ENCODE measurements at places on chromosomes 7 and 10.

DNA sequence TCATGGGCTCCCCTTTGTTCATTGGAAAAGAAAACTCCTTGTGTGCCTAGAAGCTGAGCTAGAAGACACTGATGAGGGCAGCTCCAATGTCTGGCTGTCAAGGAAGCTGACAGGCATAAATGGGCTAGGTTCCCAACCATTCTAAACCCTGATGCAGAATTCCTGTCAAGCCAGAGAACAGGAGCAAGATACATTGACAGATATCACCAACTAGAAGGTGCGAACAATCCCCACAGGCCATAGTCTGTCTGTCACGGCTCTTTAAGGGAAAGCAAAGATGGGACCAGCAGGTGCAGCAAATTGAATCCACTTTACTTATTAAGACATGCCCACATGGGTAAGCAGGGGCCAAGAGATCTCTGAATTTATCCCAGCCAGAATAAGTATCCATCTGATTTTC is 617.9 kb upstream of the POT1 start:
- DNase-seq: no peak

DNA sequence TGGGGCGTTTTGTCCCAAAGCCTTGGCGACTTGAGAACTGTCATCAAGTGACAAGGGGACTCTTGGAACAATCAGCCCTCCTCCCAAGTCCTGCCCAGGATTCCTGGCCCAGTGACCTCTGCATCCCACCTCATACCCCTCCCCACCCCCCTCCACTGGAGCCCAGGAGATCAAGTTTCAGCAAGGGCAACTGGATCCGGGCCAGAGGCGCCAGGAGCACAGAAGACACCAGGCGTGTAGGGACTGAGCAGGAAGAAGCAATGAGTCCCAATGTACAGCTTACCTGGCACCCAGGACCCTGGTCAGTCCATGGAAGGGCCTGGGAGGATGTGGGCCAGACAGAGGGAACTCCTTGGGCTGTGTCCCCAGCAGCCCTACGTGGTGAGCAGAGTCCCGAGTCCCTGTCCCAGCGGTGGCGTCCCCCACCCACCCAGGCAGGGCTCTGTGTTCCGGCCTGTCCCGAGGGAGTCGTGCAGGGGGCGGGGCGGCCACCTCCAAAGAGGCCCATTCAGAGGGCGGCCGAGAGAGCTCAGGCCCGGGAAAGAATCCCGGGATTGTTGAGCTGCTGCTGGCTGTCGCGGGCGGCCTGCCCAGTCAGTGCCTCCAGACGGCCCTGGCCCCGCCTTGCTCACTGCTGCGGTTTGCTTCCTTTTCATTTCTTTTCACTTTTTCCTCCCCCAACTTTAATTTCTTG is 254.1 kb downstream of the TNS3 start:
- DNase-seq: peak; percentile 62

GRCh38 chr7:95687759-95688343 is 84.5 kb upstream of the DYNC1I1 start:
- DNase-seq: no peak

GRCh38 chr7:49001610-49002033 is 77.3 kb downstream of the CDC14C start:
- DNase-seq: peak; percentile 41

DNA sequence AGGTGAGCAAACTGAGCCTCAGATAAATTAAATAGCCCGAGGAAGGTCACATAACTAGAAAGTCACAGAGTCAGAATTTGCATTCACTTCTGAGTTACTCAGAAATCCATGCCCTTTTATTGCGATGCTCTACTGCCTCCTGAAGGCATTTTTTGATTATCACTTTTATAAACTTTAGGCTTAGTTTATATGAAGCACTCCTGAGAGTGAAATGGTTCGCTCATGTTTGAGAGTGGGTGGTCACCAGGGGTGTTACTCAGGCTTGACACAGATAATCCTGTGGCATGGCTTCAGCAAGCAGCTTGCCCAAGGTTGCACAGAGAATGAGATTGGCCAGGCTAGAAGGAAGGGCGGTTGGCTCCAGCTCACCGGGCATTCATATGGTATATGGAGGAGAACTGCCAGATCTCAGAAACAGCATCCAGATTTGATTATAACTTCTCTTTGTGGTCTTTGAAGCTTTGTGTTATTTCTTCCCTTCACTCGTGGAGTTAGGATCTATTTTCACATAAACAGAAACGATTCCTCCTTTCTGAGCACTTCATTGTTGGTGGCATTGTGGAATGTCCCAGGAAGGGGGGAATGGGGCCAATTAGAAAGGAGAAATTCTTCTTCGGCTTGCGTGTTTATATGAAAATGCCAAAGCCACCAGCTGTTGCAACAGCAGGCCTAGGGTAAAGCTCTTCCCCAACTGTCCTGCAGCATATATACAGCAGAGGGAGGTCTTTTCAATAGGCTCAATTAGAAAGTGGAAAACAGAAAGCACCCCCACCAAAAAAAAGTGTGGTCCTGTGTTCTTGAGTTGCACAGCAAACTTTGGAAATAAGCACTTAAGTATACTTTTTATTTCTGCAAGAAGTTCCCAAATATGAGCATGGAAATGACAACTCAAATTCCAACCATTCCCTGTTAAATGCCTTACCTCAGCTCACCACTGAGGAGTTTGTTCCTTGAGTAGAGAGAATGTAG is 628.8 kb downstream of the SUGCT start:
- peak; percentile 8 for DNase-seq

GRCh38 chr7:130887182-130887956 is 153.4 kb upstream of the KLF14 start:
- DNase-seq: no peak

GRCh38 chr7:83702446-83702845 is 53.5 kb upstream of the SEMA3E start:
- no peak for DNase-seq

GRCh38 chr7:1884583-1885350 is 214.7 kb downstream of the ELFN1 start:
- no peak for DNase-seq

GRCh38 chr10:74987339-74988053 is 124.0 kb upstream of the SAMD8 start:
- DNase-seq: no peak

DNA sequence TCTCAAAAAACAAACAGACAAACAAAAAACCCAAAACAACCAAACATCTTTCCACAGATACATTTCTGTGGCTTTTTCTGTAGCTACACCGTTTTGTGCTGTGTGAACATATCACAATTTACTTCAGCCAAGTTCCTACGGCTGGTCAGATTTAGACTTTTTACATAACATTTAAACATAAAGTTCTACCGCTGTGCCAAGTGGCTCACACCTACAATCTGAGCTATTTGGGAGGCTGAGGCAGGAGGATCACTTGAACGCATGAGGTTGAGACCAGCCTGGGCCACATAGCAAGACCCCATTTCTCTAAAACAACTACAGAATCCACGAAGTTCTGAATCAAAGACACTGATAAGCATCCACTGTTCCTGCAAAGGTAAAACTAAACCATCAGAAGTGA is 30.3 kb downstream of the DAGLB start:
- DNase-seq: no peak

DNA sequence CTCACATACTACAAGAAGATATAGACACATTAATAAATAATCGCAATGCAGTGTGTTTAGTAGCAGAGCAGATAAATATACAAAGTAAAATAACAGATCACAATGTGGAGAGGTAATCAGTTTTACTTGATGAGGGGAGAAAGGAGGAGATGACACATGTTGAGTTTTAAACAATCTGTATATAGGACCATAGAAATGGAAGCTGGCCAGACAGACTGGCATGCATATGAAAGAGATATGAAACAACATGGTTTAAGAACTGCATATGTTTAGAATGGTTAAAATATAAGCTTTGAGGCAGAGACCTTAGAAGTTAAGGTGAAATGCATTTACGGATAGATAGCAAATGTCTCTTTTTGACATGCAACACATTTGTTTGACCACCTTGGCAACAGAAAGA is 19.8 kb upstream of the CCDC7 start:
- DNase-seq: no peak

GRCh38 chr7:158650821-158651225 is 53.8 kb downstream of the NCAPG2 start:
- DNase-seq: no peak

DNA sequence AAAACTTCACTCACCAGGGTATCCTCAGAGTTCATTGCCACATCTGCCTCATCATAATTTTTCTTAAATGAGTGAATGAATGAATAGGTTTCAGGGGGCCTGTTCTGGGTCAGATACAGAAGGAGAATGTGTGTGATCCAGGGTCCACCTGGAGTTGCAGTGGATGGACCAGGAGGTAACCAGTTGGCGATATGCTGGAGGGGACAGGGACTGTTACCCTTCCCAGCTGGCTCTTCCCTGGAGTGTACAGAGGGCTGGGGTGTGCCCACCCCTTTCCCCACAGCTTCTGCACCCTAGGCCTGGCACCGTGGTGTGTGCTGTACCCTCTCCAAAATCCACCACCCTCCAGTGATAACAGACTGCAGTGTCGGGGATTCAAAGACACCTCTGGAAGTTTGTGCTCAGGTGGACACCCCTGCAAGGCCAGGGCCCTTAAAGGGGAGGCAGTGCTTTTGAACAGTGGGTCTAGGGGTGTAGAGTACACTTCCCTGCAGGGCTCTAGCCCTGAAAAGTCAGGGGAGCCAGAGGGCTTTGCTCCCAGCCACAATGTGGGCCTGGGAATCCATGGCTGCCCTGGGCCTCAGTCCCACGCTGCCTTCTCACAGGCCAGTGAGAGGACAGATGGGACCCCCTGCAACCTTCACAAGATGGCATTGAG is 134.4 kb upstream of the UNC5B start:
- DNase-seq: no peak

DNA sequence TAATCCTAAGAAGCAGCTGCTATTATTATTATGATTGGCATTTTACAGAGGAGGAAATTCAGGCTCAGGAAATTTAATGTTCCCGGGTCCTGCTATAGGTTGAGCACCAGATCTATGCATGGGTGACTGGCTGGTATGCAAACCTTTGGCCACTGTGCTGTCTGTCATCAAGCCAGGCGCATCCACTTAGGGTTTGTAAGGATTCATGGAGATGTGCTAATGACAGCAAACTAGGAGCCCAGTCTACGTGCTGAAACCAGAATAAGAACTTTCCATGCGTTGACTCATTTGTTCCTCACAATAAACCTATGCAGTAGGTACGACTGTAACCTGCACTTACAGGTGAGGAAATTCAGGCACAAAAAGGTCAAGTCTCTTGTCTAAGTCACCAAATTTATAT is 64.5 kb upstream of the ZMIZ1 start:
- no peak for DNase-seq

DNA sequence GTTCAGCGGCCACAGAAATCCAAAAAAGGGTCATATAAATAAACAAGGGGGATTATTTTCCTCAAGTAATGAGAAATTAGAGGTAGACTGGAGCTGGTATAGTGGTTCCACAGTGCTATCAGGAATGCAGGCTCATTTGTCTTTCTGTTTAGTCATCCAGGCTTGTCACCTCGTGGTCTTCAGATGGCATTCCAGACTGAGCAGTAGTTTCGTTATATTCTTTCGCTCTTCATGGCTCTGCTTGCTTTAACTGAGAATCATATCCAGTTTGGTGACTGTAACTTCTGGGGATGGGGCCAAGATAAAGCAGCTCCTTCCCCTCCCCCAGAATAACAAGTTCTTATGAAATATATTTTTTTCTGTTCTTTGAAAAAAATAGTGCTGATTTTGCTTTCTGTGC is 9.5 kb downstream of the ANKIB1 start:
- DNase-seq: no peak

GRCh38 chr10:69838853-69839252 is 37.1 kb downstream of the COL13A1 start:
- DNase-seq: no peak

GRCh38 chr7:151372612-151373265 is 31.1 kb downstream of the NUB1 start:
- peak; percentile 51 for DNase-seq

- DNase-seq: no peak
These were observed 392 bp upstream of the UCN3 start for GRCh38 chr10:5364374-5364773.

- no peak for DNase-seq
These were observed 67.8 kb upstream of the ATP6V0A4 start for GRCh38 chr7:138865843-138866242.

DNA sequence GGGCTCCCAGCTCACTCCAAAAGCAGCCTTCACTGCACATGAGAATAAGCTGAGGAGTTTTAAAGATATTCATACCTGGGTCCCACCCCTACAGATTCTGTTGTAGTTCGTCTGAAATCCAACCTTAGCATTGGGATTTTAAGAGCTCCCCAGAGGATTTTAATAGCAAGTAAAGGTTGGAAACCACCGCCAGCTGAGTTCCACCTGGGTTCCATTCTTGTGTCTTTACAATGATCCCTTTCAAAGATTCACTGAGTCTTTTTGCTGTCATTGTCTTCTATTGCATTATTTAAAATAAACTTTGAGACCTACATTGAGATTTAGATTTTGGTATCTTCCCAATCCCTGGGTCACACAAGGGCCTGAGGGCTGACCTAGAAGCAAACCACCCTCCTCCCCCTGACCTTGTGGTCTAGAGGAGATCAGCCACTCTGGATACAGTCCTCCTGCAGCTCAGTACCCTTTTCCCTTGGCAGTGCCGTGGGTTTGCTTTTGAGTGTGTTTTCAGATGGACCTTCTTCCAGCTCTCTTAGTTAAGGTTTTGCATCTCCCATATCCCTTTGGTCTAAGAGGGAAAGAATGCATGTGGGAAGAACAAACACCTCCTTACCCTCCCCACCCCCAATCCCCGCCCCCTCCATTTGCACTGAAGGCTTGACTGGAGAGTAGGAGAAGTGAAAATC is 22.6 kb upstream of the SIRT1 start:
- no peak for DNase-seq

- DNase-seq: no peak
These were observed 251.0 kb downstream of the BMPER start for GRCh38 chr7:34156336-34156735.

DNA sequence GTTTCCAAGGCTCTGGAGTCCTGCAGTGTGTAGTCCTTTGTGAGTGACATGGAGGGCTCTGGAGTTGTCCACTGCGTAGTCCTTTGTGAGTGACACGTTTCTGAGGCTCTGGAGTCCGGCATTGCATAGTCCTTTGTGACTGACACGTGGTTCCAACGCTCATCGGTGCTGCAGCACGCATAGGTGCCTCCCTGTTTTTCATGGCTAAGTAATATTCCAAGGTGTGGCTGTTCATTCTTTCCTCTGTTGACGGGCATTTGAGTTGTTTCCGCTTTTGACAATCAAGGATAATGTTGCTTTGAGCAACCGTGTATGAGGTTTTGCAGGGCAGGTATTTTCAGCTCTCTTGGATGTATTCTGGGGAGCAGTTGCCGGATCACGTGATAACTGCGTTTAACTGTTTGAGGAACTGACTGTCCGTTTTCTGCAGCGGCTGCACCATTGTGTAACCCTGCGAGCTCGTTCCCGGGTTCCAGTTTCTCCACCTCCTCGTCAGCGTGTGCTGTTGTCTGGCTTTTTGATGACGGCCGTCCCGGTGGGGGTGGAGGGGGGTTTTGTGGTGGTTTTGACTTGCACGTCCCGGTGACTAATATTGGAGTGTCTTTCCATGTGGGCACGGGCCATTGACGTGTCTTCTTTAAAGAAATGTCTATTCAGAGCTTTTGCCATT is 21.1 kb downstream of the FAM20C start:
- DNase-seq: no peak

GRCh38 chr10:22606164-22606614 is 108.2 kb downstream of the PIP4K2A start:
- DNase-seq: no peak
